ENCODE measurements at places on chromosomes 5 and 9. TPM values are rescaled to one million over a fixed set of nuclear protein-coding genes. Genes with fewer than 3 reads are reported as not detected.

DNA sequence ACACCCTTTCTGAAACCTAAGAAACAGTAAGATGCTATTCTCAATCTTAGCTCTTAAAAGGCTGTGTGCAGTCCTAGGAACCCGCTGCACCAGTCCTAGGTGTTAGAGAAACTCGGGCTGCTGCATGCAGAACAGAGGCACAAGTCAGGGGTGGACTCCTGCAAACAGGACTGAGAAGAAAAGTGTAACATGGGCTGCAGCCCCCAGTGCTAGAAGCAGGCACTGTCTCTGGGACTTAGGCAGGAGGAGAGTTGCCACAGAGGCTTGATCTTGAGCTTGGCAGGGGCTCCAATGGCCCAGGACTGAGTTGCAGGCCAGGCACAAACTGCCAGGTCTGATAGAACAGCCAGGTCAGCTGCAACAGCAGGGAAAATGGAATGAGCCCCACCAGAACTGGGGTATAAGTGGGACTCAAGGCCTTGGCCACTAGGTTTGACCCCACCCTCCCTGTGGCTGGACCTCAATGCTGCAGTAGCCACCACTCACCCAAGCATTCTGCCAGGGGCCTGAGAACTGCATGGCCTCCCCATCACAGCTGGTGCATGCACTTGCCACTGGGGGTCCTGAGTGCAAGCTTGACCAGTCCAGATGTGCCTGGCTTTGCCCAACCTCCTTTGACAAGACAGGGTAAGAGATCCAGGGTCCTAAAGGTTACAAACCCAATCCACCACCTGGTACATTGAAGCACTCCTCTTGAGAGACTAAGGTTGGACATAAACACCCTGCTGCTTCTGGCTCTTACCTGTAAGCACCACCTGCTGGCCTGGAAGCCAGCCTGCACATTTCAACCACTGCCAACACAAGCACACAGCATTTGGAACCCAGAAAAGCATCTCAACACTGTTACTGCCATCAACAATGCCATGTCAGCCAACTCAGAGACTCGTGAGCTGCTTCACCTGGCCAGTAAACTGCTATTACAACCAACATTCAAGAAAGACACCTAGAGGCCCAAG is 103.3 kb downstream of the FBXL17 start:
- no peak overlapping the region for H3K27ac ChIP-seq
- H3K27me3 ChIP-seq, result no peaks in the 10 kb centered on the region
- no peaks in the 10 kb centered on the region for H3K4me1 ChIP-seq
- DNase-seq, result no peak
- no peaks in the 10 kb centered on the region for H3K36me3 ChIP-seq

DNA sequence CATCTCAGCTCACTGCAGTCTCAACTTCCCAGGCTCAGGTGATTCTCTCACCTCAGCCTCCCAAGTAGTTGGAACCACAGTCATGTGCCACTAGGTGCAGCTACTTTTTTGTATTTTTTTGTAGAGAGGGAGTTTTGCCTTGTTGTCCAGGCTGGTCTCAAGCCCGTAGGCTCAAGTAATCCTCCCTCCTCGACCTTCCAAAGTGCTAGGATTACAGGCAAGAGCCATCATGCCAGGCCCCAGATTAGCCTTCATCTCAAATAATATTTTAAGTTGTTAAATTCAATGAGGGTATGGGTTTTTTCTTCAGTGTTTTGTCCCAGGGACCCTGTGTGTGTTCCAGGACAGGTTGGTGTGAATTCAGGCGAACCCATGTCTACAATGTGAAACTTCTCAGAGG is 12.5 kb upstream of the RFESD start:
- H3K27ac ChIP-seq, result no peak overlapping the region
- no peaks in the 10 kb centered on the region for H3K27me3 ChIP-seq
- DNase-seq, result no peak
- H3K4me3 ChIP-seq, result no peak overlapping the region
- no peaks in the 10 kb centered on the region for H3K36me3 ChIP-seq

DNA sequence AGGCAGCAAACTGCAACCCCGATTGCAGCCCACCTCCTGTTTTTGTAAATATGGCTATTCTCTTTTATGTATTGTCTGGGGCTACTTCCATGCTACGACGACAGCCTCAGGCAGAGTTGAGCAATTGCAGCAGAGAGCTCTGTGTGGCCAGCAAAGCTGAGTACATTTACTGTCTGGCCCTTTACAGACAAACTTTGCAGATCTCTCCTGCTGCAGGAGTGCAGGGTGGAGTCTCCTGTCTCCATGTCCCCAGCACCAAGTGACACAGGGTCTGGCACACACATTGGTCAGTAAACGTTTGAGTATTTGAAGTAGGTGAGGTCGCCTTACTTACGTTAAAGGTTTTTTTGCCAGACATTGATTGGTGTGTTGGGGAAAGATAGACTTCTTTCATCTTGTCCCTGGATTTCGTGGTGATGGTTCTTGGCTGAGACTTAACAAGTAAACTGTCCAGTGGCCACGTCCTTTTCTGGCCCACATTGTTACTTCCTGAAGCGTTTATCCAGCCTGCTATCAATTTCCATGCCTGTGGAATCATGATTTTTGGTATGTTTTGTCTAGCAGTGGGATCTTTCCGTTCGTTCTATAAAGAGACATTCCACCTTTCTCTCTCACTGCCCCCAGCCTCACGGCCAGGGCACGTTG is 27.2 kb downstream of the PRRC2B start:
- peak; percentile 40 for DNase-seq
- no peak overlapping the region for H3K27ac ChIP-seq
- no peak overlapping the region for H3K4me3 ChIP-seq
- no peaks in the 10 kb centered on the region for H3K36me3 ChIP-seq

- peak overlapping the region; percentile 9 for H3K4me3 ChIP-seq
- peak overlapping the region; percentile 26 for H3K27ac ChIP-seq
- no peaks in the 10 kb centered on the region for H3K4me1 ChIP-seq
- H3K27me3 ChIP-seq, result no peaks in the 10 kb centered on the region
Observed at GRCh38 chr5:171667341-171668096, 118.1 kb upstream of the SMIM23 start.

IFNK gene
- not detected for total RNA-seq

- DNase-seq, result no peak
- H3K27me3 ChIP-seq, result no peaks in the 10 kb centered on the region
- H3K36me3 ChIP-seq, result no peaks in the 10 kb centered on the region
- H3K4me1 ChIP-seq, result no peaks in the 10 kb centered on the region
- no peak overlapping the region for H3K27ac ChIP-seq
Observed at GRCh38 chr5:137280656-137281055, 218.5 kb downstream of the SPOCK1 start.

FOXD4L6 gene
- not detected for total RNA-seq

- no peak overlapping the region for H3K4me3 ChIP-seq
- H3K36me3 ChIP-seq, result no peaks in the 10 kb centered on the region
- DNase-seq, result no peak
- H3K27me3 ChIP-seq, result no peaks in the 10 kb centered on the region
- no peaks in the 10 kb centered on the region for H3K4me1 ChIP-seq
Observed at GRCh38 chr5:80713631-80714030, 58.8 kb upstream of the DHFR start.

All from fibroblast of lung (primary cell).